ENCODE measurements at places on chromosomes 3 and 15.

GRCh38 chr3:152073267-152073666, 195.5 kb upstream of the MBNL1 start:
- no peak for DNase-seq

DNA sequence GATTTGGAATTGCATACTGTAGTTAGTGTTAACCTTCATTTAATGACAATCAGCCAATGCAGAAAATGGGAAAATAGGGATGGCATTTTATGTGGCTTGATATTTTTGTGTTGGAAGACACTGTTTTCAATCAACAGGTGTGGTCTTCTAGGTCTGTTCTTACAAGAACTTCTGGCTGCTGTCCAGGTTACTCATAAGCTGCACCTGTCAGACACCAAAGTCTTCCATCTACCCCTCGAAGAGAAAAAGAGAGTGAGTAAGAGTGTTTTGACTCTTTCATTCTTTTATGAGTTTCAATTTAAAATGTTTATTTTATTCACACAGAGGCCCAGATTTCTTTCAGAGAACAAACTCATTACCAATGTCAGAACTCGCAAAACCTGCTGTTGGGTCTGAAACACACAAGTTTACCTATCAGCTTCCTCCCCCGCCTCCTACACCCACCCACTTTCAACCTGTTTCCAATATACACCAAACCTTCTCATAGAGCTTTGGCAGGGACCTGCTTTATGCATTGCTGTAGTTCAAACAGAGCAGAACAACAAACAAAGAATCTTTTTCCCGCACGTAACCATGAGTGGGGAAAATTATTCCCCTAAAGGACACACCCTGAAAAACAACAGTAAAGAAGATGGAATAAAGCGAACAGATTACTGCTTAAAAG, 767.7 kb upstream of the ALCAM start:
- DNase-seq: no peak

- no peak for DNase-seq
Observed at GRCh38 chr15:79956354-79956939, 14.5 kb downstream of the BCL2A1 start.

- DNase-seq: no peak
Observed at GRCh38 chr3:107265526-107265925, 111.7 kb upstream of the CCDC54 start.

DNA sequence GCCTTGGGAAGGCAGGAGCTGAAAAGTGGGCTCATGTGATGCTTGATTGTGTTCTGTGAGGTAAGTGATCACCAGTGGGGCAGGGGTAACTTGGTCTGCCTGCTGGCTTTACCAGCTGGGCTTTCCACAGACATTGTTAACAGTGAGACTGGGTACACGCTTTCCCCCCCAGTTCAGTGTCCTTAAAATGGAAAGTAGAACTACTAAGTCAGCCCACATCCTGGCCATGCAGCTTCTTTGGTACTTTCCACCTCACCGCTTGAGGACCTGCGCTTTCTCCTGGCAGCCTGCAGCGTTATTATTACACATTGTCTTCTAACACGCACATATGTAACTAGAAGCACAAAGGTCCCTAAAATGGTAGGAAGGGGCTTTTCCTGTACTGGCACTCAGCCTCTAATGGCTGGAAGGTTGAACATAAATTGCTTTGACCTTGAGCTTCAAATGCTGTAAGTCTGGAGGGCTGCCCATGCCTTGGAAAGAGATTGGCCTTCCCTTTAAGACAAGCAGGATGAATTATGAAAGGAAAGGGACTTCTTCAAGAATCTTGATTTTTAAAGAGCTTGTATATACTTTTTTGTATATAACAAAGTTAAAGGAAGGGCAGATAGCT, 216.1 kb upstream of the ROPN1 start:
- DNase-seq: no peak

DNA sequence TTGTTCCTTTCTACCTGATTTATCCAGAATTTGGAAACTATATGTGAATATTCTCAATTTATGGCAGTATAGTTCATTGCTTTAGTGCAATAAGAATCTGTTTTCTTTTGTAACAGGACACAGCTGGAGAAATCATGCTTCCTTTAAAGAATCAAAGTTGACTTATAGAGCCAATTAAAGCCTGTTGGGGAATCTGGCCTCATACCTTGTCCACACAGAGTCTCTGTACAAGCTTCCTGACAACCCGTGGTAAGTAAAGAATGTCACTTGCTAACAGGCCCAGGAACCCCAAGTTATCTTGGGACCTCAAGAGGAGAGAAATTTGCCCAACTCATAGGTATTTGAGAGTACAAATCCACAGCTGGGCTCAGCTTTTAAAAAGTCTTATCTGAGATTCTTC, 10.2 kb downstream of the ZNF445 start:
- DNase-seq: no peak

DNA sequence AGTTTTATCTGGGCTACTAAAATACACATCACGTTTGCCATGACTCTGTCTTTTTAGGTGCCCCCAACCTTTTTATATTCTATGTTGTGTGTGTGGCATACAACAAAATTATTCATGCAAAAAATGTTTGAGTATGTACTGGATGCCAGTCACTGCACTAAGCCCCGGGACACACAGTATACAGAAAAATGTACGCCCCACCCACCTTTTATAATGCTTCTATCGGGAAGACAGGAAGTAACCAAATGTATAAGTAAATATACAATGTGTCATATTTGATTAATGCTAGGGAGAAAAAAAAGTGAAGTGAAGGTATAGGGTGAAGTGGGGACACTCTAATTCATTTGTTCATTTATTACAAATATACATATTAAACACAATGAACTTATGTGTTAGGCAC, 503.4 kb upstream of the MDFIC2 start:
- no peak for DNase-seq
